ENCODE measurements at places on chromosomes 5 and 9.

GRCh38 chr5:57805170-57805569 is 322.6 kb upstream of the ACTBL2 start:
- no peak for DNase-seq

DNA sequence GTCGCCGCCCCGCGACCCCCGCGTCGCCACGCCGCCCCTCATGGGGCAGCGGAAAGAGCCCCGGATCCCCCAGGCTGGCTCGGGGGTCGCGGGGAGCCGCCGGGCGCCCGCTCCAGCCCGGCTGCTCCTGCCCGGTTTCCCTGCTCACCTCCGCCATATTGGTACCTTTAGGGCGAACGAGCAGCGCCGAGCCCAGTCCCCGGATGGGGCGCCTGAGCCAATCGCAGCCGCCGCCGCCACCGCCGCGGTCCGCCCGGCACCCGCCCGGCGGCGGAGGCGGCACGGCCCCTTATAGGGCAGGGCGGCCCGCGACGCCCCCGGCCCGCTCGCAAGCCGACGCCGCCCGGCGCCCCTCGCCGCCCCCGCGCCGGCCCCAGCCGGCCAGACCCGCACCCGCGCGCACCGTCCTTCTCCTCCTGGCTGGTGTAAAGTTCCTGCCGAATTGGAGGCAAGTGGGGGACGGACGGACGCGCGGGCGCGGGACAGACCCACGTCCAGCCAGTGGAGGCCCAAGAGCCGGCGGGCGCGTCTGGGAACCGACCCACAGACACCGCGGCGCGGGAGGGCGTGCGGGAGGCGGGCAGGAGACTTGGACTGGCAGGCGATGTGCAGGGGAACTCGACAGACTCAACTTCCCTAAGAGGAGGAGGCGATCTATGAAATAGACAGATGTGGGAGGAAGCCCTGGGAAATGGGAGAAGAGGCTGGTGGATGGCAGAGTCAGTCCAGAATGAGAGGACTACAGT is at the start of gene MIER3:
Gene MIER3, minus strand, starts transcription at position 178 of the 746 bp plus-strand sequence. Its CDS starts 21 bp downstream, at position 157.
- no peak for DNase-seq

- DNase-seq = no peak
Observed at GRCh38 chr9:15421990-15422371, 695 bp upstream of the SNAPC3 start.

DNA sequence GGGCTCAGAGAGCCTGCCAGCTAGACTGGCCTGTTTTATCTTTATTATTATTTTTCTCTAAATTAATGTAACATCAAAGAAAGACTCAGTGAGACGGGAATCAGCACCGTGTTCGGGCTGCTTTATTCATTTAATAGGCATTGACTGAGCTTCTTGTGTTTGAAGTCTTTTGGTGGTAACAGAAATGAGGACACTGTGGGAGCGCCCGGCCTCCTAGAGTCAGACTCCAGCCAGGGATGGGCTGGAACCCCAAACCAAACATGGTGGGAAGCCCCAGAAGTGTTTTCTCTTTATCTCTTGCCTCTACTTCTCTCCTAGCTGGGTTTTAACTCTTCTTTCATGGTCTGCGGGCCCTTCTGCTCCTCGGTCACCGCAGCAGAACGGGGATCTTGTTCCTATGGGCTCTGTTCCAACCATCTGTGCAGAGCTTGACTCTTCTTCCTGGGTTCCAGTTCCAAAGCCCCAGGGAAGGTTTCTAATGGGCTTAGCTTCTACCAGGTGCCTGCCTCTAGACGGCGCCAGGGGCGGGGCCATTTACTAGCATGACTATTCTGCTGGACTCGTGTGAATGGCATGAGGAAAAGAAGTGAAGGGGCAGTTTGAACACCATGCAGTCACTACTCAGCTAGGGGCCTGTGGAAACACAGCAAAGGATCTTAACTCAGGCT is 123.8 kb downstream of the FGF18 start:
- no peak for DNase-seq

GRCh38 chr5:142253938-142254337 is 70.9 kb downstream of the SPRY4 start:
- DNase-seq = peak; percentile 39

GRCh38 chr5:147628058-147628895 is 118.4 kb upstream of the DPYSL3 start:
- peak; percentile 16 for DNase-seq

GRCh38 chr9:115050002-115050490 is 67.9 kb downstream of the TNC start:
- DNase-seq = no peak

- DNase-seq = no peak
Observed at GRCh38 chr5:129652349-129653056, 95.4 kb upstream of the MINAR2 start.

DNA sequence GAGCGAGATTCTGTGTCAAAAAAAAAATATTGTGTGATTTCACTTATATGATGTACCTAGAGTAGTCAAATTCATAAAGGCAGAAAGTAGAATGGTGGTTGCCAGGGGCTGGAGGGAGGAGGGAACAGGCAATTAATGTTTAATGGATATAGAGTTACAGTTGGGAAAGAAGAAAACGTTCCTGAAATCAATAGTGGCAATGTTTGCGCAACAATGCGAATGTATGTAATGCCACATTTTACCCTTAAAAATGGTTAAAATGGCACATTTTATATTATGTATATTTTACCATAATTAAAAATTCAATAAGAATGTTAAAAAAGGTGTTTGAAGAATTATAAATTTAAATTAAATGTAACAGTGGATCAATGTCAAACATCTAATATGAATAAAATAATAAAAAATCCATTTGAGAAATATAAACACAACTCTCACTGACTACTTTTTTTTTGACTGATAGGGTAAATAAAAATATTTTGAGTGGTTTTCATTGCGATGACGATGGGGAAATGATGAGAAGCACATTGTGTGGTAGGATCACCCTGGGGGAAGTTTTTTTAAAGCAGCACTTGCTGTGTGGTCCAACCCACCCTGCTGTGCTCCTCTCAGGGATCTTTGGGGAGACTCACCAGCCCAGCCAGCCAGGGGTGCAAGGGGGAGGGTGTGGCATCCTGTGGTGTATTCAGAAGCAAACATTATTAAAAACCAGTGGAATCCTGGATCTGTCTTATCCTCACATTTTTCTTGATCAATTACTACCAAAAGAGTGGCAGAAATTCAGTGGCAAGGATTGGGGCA is 4.3 kb downstream of the FYB1 start:
- no peak for DNase-seq

DNA sequence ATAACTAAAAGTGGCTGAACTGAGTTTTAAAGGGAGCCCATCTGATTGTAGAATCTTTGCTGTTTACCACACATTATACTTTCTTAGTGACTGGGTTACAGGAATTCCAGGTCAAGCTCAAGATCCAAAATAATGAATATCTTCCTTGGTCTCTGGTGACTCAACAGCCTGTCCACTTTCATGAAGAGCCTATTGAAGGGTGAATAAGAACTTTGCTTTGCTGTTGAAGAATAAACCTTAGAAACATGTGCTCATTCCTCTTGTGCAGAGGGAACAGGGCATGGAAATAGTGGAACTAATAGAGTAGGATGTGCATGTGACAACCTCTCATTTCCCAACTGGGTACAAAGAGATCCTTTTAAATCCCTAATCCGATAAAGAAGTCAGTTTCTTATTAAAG is 21.4 kb downstream of the ALDH1A1 start:
- DNase-seq = no peak

- DNase-seq = no peak
Observed at GRCh38 chr9:35758475-35759050, 4.5 kb upstream of the MSMP start.

GRCh38 chr9:122099271-122099869 is 6.3 kb upstream of the TTLL11 start:
- DNase-seq = no peak

DNA sequence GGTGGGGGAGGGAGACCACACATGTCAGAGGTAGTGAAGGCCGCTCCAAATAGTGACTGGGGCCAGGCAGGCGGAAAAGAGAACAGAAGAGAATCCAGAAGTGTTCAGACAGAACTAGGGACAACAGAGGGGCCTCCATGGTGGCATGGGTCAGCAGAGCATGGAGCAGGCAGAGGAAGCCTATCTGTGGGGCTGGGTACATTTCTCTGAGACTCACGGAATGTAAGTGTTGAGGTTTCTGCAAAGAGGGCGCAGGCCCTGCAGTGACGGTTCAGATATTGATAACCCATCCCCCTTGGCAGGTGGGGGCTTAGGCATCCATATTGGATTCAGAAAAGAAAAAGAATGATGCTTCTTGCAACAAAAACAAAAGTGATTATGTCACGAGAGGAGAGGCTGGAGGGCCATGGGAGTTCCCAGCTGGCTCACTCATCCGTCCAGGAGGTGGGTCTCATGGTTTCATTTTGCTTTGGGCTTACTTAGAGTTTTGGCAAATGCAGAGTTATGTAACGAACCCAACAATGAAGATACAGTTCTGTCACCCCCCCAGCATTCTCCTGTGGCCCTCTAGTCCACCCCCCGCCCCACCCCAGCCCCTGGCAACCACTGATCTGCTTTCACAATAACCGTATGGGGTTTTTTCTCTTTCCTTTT is 5.4 kb upstream of the RMND5B start:
- DNase-seq = no peak

GRCh38 chr9:4080921-4081895 is 218.7 kb downstream of the GLIS3 start:
- no peak for DNase-seq

- DNase-seq = no peak
Observed at GRCh38 chr9:77647267-77648233, 572 bp downstream of the GNA14 start.

- no peak for DNase-seq
Observed at GRCh38 chr9:37392272-37392671, 30.2 kb upstream of the GRHPR start.

DNA sequence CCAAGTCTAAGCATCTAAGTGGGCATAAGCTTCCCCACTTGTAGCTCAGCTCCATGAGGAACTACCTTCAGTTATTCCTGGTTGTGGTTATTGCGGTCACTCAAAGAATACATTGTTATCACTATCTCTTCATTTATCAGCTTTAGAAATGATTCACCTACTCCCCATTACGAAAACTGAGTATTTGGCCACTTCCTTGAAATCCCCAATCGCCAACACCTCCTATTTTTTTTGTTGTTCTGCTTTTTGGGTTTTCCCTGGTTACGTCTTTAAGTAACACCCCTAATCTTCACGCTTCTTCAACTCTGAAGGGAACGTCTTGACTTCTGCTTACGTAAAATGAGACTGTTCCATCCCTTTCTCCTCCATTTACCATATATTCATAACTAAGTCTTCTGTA is 20.7 kb downstream of the MAPK9 start:
- no peak for DNase-seq

DNA sequence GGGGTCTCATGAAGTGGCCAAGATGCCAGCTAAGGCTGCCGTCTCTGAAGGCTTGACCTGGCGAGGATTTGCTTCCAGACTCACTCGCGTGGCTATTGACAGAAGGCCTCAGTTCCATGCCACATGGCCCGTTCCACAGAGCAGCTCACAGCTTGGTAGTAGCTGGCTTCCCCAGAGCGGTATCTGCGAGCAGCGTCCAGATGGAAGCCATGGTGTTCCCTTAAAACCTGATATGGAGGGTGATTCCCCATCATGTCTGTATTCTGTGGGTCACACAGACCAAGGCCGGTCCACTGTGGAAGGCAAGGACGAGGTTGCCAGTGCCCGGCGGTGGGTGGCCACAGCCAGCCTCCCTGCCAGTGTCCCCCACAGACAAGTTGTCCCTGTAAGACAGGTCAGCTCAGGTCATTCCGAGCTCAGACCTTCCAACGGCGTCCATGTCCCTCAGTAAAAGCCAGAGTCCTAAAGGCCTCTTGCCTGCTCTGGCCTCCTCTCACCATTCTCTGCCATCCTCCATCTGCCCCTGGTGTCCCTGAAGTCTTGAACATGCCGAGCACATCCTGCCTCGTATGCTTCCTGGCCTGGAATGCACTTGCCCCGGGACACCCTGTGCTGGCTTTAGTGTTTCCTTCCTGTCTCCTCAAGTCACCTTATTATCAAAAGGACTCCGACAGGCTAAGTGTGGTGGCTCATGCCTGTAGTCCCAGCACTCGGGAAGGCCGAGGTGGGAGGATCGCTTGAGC is 61.3 kb upstream of the LRRTM2 start:
- no peak for DNase-seq

- no peak for DNase-seq
Observed at GRCh38 chr5:167804512-167805220, 486.8 kb upstream of the WWC1 start.

DNA sequence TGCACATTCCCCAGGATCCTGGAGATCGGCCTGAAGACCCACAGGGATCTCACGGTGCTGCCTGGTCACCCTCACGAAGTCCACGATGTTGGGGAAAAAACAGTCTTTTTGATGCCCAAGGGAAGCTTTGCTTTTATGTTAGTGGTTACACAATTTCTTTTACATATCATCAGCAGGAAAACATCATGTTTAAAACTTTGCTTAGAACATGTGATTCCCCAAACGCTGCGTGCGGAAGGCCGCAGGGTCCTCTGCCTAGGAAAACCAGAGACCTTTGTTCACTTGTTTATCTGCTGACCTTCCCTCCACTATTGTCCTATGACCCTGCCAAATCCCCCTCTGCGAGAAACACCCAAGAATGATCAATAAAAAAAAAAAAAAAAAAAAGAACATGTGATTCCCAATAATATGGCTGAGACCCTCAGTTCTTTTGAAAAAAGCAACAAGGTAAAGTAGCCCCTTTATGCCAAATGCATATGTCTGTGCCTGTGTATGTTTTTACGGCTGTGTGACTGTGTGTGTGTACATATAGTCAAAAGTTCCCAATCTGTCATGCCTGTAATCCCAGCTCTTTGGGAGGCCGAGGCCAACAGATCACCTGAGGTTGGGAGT is 11.5 kb upstream of the AGPAT2 start:
- no peak for DNase-seq

- no peak for DNase-seq
Observed at GRCh38 chr5:10935536-10935935, 174.5 kb upstream of the DAP start.

All from AG09309 (cell line).